ENCODE measurements at places on chromosomes 3 and 15.

DNA sequence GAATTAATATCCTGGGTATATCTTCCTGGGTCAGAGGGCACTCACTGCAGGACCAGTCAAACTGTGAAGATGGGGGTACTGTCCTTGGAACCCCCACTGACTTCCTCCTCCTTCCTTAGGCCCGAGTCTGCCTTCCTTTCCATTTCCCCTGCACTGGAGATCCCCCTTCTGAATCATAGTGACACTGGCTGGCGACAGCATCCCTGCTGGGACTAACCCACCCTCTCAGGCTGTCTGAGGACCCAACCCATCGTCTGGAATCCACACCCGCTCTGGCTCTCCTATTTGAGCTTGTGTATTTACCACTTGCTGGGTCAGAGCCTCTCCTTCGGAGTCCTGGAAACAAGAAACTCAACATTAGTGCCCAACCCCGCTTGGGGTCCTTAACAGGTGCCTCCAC is 21.2 kb downstream of the TMEM40 start:
- no peak for DNase-seq

GRCh38 chr3:149532489-149533180 is 58.1 kb downstream of the TM4SF4 start:
- DNase-seq = no peak

DNA sequence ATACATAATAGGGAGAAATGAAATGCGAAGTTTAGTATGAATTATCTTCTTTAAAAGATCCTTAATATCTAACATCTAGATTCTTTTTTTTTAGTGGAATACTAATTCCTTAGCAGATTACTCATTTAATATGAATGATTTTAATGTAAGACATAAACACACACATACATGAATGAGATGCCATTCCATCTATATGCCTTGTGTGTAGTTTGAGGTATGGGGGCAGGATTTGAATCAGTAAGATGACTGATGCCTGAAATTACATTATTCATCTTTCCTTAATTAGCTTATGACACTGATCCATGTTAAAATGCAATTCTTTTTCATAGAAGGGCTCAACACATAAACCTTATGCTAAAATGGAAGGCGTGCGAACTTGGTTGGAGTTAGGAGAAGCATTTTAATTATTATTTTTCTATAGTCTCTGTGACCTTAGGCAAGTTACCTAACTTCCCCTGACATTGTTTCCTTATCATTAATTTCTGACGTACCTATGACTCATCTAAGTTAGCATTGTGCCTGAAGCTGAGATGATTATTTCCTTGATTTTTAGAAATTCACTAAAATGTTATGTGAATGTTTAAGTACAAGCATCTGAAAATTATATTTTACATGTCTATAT is 10.8 kb upstream of the BNIP2 start:
- no peak for DNase-seq

GRCh38 chr3:158801696-158802408 is at the start of gene MFSD1:
Gene MFSD1 (plus strand): TSS chr3:158802054. CDS start chr3:158802153, 99 bp downstream.
- DNase-seq = peak; percentile 92

GRCh38 chr15:56765251-56765650 is 31.9 kb upstream of the ZNF280D start:
- peak; percentile 88 for DNase-seq

- DNase-seq = no peak
These were observed 634 bp downstream of the ZMAT3 start for GRCh38 chr3:179071027-179071322.

GRCh38 chr3:56974247-56974930 is 86.1 kb upstream of the SPATA12 start:
- no peak for DNase-seq

GRCh38 chr3:78906930-78907329 is 860.9 kb downstream of the ROBO1 start:
- no peak for DNase-seq

Data from H4 (cell line).